ENCODE measurements at places on chromosomes 2 and 18. TPM values are rescaled to one million over a fixed set of nuclear protein-coding genes. Genes with fewer than 3 reads are reported as not detected.

DNA sequence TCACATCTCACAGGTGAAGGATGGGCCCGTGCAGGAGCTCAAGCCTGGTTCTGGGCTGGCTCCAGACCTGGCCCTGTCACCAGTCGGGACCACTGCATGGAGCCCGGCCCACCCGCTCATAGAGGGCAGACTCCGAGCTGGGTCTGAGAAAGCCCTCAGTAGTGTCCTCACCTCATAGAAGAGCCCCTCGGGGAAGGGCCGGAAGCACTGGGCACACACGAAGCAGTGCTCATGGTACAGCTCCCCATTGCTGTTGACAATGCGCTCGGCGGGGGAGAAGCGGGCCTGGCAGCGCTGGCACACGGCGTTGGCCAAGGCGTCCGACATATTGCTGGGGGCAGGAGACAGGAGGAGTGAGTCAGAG lies 11.3 kb downstream of the GPR17 start:
- DNase-seq, result no peak

DNA sequence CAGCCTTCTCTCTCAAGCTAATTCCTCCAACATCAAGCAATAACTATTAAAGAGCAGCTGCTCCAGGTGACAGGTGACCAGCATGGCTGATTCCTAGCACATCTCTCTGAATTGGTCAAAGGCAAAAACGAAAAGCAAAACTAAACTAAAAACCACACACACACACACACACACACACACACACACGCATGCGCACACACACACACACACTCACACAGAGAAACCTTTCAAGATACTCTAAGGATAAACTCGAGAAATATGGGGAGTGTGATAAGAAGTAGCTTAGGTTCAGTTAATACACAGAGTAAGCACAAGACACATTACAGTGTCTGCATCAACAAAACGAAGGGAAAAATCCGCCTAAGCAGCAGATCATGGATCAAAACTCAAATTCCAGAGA lies 74.5 kb upstream of the FZD7 start:
- no peak for DNase-seq

DNA sequence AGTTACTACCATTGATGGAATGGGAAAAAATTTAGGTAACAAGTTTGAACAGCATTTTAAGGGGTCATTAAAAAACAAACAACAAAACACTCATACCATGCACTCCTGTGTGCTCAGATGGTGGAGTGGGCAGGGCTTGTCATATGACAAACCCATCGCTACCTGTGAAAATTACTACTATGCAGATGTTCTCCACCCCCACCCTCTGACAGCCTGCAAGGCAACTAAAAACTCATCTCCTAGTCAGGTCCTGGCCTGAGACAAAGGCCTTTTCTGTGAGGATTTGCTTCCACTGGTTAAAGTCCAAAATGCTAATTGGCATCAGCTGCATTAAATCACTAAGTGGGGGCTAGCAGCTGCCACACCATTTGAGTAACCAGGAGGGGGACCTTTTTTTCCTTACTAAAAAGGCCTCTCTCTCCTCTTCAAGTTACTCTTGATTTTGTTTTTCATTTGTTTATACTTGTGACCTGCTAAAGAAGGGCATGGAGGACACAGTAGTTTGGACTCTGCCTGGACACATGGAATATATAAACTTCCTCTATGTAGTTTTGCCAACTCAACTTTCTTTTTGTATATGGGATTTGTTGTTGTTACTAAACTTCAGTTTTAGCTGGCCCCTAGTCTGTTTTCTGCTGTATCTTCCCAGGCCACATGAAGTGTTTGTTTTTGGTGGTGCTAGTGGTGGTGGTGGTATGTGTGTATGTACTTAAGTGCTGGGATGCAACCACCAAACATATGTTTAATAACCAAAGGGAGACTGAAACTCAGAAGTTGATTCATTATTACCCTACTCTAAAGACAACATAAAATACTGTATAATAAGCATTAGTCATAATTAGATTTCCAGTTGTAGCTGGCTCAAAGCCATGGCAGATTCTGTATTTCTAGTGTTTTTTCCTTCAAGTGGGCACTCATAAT lies 121.3 kb downstream of the MAP4K4 start:
- DNase-seq, result no peak

C2orf81 gene
- 5.5 TPM for total RNA-seq

REG3A gene
- not detected for total RNA-seq
